DND-41 (cell line): ENCODE measurements at places on chromosomes 6 and 20.
A peak's percentile ranks its signal among the peaks of the same experiment; 100 is the strongest.

DNA sequence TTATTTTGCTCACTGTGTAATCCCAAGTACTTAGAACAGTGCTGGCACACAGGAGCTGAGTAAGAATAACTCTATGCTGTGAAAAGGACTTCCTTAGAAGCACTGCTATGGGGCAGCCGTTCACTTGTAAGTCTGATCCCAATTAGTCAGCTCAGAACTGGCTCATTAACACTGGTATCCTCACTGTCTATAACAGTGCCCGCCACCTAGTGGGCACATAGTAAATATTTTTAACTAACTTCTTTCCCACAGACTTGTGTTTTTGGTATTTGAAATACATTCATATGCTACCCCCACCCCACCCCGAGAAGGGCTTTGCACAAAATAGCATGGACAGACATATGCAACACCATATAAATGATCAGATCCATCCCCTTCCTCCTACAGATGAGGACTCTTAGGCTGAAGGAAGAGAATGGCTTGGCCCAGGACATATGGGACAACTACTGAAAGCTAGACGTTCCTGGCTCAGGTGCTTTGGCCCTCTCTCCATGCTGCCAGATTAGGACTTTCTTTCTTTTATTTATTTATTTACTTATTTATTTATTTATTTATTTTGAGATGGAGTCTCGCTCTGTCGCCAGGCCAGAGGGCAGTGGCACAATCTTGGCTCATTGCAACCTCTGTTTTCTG lies 47.1 kb downstream of the DST start:
- no peaks in the 10 kb centered on the region for H3K27me3 ChIP-seq
- DNase-seq, result peak; percentile 34

- H3K4me3 ChIP-seq, result no peak overlapping the region
- peaks cover 35% of the 10 kb centered on the region for H3K36me3 ChIP-seq
- no peaks in the 10 kb centered on the region for H3K27me3 ChIP-seq
- H3K4me1 ChIP-seq, result no peaks in the 10 kb centered on the region
- no peak overlapping the region for H3K27ac ChIP-seq
These were observed 37.6 kb downstream of the BEND3 start for GRCh38 chr6:107077710-107078109.

DNA sequence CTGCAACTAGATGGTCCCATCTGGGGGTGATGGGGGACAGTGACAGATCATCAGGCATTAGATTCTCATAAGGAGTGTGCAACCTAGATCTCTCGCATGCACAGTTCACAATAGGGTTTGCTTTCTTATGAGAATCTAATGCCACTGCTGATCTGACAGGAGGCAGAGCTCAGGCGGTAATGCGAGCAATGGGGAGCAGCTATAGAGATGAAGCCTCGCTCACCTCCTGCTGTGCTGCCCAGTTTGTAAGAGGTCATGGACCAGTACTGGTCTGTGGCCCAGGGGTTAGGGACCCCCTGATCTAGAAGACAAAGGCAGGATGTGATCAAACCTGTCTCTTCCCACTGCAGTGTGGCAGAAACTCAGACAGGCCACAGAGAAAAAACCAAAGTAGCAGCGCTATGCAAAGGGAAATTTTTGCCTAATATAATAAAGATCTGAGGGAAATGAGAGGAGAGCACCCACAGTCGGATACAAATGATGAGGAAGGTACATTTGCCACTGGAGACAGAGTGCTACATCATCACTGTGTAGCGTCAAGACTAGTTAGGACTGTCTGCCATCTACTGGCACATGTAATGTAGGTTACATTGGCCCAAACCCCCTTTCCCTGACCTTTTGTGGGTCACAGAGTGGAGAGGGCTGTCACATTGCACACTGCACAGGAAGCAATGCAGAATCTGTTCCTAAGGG lies 4.1 kb upstream of the LY86 start:
- peaks cover 24% of the 10 kb centered on the region for H3K4me1 ChIP-seq
- no peak overlapping the region for H3K27ac ChIP-seq
- H3K27me3 ChIP-seq, result no peaks in the 10 kb centered on the region
- no peak for DNase-seq
- H3K4me3 ChIP-seq, result no peak overlapping the region
- no peaks in the 10 kb centered on the region for H3K36me3 ChIP-seq

DNA sequence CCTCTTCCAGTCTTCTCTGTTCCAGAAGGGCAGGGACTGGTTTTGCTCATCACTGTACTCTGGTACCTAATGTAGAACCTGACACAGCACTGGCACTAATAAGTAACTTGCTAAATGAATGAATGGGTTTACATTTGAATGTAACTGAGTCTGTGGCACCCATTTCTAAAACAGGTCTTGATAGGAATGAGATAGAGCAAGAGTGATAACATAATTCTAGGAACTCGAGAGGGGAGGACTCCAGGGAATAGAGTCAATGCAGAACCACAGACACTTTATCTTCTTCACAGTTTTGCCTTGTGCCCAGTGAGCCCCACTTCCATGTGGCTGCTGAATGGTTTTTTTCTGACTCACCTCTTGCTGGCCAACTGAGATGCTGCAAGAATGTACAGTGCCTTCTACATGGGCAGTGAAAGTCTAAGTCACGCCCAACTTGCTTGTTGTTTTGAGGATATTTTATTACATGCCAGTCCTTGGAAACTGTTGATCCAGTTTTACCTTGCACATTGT lies 61.1 kb downstream of the TBC1D7 start:
- H3K4me1 ChIP-seq, result no peaks in the 10 kb centered on the region
- DNase-seq, result no peak
- no peaks in the 10 kb centered on the region for H3K27me3 ChIP-seq
- H3K36me3 ChIP-seq, result no peaks in the 10 kb centered on the region
- no peak overlapping the region for H3K27ac ChIP-seq
- no peak overlapping the region for H3K4me3 ChIP-seq

DNA sequence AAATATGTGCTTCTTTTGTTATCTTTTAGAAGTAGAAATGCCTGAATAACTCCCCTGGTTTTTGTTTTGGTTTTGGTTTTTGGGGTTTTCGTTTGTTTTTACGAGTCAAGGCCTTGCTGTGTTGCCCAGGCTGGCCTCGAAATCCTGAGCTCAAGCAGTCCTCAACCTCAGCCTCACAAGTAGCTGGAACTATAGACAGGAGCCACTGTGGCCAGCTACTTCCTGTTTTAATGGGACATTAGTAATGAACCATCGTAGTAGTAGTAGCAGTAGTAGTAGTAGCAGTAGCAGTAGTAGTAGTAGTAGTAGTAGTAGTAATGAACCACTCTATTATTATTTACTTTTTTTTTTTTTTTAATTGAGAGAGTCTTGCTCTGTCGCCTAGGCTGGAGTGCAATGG lies 66.0 kb downstream of the UBR2 start:
- H3K27ac ChIP-seq, result no peak overlapping the region
- H3K36me3 ChIP-seq, result peaks cover 58% of the 10 kb centered on the region
- no peak overlapping the region for H3K4me3 ChIP-seq
- no peaks in the 10 kb centered on the region for H3K27me3 ChIP-seq
- DNase-seq, result no peak

DNA sequence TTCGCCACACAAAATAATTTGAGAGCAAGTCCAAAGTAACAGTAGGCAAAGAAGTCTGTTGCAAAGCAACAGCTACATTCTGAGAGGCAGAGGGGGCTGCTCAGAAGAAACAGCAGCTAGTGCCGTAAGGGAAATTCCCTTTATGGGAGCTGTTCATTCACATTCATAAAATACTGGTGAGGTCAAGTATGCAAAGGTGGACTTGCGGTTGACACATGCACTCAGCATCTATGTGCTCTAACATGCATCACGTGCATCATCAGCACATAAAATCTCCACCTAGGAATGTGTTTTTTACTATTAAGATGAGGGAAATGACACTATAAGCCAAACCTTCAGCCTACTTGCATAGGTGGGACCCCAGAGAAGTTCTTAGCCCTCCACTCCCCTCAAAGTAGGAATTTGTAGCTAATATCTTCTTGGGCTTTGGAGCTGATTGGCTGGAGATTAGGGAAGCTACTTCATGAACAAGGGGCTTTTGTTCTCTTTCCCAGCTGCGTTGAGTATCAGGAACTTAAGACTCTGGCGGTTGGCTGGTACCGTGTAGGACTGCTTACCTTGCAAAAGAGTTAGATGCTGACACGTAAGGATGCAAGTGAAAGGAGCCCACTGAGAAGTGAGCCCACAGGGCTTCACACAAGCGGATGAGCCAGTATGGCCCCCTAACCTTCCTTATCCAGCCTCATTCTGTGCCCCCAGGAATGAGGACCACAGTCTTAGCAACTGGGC lies 12.4 kb downstream of the CST3 start:
- peaks cover 7% of the 10 kb centered on the region for H3K4me1 ChIP-seq
- peaks cover 17% of the 10 kb centered on the region for H3K27me3 ChIP-seq
- H3K27ac ChIP-seq, result no peak overlapping the region

GRCh38 chr20:4876731-4877130 lies 124.6 kb downstream of the SLC23A2 start:
- no peak for DNase-seq
- no peak overlapping the region for H3K4me3 ChIP-seq
- no peak overlapping the region for H3K27ac ChIP-seq
- H3K4me1 ChIP-seq, result no peaks in the 10 kb centered on the region
- H3K36me3 ChIP-seq, result peaks cover 88% of the 10 kb centered on the region

- no peak overlapping the region for H3K27ac ChIP-seq
- no peaks in the 10 kb centered on the region for H3K27me3 ChIP-seq
- H3K4me1 ChIP-seq, result no peaks in the 10 kb centered on the region
- no peak for DNase-seq
These were observed 244.9 kb downstream of the THBS2 start for GRCh38 chr6:169008641-169009257.

DNA sequence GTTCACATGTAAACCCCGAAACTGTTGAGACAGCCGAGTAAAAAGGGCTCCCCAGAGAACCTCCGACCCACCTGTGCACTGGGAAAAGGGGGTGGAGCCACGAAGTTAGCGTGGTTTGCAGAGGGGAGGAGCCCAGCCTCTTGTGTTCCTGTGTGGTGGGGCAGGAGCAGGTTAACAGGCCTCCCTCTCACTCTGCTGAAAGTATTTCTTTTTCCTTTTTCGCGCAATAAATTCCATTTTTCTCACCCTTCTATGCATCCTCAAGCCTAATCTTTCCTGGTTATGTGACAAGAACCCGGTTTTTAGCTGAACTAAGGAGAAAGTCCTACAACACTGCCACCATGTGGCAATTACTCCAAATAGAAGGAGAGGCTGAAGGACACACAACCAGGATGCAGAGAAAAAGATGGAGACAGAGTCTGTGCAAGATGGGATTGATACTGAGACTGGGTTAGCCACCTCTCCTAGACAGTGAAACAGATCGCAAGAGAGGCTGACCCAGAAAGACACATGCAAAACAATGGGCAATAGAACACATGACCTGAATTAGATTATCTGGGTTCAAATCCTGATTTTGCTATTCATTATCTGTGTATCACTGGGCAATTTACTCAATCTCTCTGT lies 168.7 kb upstream of the PRSS16 start:
- no peak overlapping the region for H3K27ac ChIP-seq
- H3K27me3 ChIP-seq, result peaks cover 23% of the 10 kb centered on the region
- peak; percentile 53 for DNase-seq
- H3K4me3 ChIP-seq, result peak overlapping the region; percentile 43
- H3K4me1 ChIP-seq, result peaks cover 8% of the 10 kb centered on the region
- H3K36me3 ChIP-seq, result no peaks in the 10 kb centered on the region

DNA sequence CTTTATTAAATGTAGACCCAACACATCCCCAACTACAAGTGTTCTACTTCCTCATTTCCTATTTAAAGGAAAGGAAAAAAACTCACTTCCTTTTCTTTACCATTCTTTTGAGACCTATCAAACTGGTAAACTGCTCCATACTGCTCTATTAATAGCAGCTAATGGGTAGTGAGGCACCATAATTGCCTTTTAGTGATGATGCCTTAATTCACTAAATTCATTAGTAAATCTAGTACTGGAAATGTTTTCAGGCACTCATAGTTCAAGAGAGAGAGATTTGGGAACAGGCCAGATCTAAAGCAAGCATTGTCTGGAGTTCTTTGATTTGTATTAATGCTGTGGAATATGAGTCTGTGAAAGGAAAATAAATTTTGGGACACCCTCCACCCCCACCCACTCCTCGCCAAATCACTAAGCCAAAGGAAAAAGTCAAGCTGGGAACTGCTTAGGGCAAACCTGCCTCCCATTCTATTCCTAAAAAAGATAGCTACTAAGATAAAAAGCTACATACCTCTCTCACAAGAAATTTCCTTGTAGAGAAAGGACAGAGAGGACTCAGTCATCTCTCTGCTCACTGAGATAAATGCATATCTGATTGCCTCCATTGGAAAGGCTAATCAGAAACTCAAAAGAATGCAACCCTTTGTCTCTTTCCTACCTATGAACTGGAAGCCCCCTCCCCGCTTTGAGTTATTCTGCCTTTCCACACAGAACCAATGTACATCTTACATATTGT lies 13.6 kb upstream of the IBTK start:
- H3K4me3 ChIP-seq, result no peak overlapping the region
- DNase-seq, result no peak
- no peaks in the 10 kb centered on the region for H3K4me1 ChIP-seq

GRCh38 chr6:124973780-124974179 lies 11.5 kb downstream of the RNF217 start:
- DNase-seq, result no peak
- H3K27ac ChIP-seq, result no peak overlapping the region
- H3K36me3 ChIP-seq, result no peaks in the 10 kb centered on the region
- no peaks in the 10 kb centered on the region for H3K27me3 ChIP-seq

- no peak overlapping the region for H3K4me3 ChIP-seq
- H3K36me3 ChIP-seq, result no peaks in the 10 kb centered on the region
- H3K4me1 ChIP-seq, result peaks cover 6% of the 10 kb centered on the region
- no peak for DNase-seq
- H3K27ac ChIP-seq, result no peak overlapping the region
These were observed 33.4 kb upstream of the IL17A start for GRCh38 chr6:52152711-52153160.

GRCh38 chr20:60518022-60518421 lies 559.8 kb downstream of the CDH26 start:
- no peaks in the 10 kb centered on the region for H3K4me1 ChIP-seq
- H3K4me3 ChIP-seq, result no peak overlapping the region
- no peaks in the 10 kb centered on the region for H3K27me3 ChIP-seq
- H3K27ac ChIP-seq, result no peak overlapping the region
- no peaks in the 10 kb centered on the region; the same call in 1 of the 2 replicates for H3K36me3 ChIP-seq

DNA sequence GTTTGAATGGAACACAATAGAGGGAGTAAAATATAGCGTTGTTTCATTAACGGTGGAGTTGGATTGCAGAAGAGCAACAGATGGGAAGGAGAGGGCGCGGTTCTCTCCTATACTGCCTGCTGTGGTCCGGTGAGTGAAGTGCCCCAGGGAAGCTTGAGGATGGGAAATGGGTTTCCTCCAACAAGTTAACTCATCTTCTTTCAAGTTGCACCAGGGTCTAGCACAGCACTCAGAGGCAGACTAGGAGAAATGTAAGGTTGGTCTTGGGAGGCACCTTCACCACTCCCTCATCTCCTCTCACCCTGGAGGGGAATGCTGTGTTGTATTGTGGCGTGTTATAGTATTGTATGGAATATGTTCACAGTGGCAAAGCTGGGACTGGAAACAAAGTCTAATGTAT lies 96.9 kb upstream of the SLC24A3 start:
- H3K36me3 ChIP-seq, result no peaks in the 10 kb centered on the region
- no peaks in the 10 kb centered on the region for H3K27me3 ChIP-seq
- no peak overlapping the region for H3K27ac ChIP-seq

GRCh38 chr6:43740321-43740960 lies 29.6 kb upstream of the VEGFA start:
- DNase-seq, result no peak
- H3K4me1 ChIP-seq, result no peaks in the 10 kb centered on the region
- H3K36me3 ChIP-seq, result no peaks in the 10 kb centered on the region
- peaks cover 6% of the 10 kb centered on the region for H3K27me3 ChIP-seq
- H3K4me3 ChIP-seq, result no peak overlapping the region
